Posterior vena cava (tissue), 2 donors: ENCODE measurements at places on chromosomes 5 and 9. TPM values are rescaled to one million over a fixed set of nuclear protein-coding genes. Genes with fewer than 3 reads are reported as not detected.

Gene CCNO
- 0.24 TPM for total RNA-seq

DNA sequence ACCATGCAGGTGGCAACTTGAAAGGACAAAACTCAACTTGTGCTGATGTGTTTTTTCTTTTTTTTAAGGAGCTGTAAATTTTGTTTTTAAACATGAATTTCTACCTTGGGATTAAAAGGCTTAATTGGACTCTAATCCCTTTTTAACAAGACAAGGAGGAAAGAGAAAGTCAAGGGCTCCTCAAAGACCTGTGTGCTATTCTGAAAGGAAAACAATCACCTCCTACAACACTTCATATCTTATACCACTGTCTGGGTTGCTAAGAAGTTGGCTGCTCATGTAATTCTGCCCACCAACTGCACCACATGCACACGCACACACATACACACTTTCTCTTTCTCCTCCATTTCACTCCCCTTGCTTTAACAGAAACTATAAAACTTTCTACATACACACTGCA is 78.6 kb downstream of the SH3RF2 start:
- DNase-seq = no peak

GRCh38 chr9:98795970-98796363 is 388 bp downstream of the ANKS6 start:
- peak; percentile 86 for DNase-seq

GRCh38 chr5:145521523-145521922 is 313.6 kb downstream of the PRELID2 start:
- no peak for DNase-seq

DNA sequence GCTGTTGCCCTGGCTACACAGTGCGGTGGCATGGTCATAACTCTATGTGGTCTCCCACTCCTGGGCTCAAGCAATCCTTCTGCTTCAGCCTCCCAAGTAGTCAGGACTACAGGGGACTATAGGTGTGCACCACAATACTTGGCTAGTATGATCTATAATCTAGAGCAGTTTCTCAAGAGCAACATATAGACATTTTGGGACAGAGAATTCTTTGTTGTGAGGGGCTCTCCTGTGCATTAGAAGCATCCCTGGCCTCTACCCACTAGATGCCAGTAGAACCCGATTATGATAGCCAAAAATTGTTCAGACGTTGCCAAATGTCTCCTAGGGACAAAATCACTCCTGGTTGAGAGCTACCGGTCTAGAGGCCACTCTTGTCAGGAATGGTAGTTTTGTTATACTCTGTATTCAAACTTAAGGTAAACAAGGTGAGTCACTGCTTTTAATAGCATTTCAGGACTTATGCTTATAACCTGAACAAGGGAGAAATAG is 7.2 kb downstream of the ANKHD1 start:
- DNase-seq = no peak

Gene RUSC2
- 64.2 TPM for total RNA-seq

- DNase-seq = peak; percentile 36
These were observed 84.3 kb upstream of the OTULINL start for GRCh38 chr5:14497311-14497710.

DNA sequence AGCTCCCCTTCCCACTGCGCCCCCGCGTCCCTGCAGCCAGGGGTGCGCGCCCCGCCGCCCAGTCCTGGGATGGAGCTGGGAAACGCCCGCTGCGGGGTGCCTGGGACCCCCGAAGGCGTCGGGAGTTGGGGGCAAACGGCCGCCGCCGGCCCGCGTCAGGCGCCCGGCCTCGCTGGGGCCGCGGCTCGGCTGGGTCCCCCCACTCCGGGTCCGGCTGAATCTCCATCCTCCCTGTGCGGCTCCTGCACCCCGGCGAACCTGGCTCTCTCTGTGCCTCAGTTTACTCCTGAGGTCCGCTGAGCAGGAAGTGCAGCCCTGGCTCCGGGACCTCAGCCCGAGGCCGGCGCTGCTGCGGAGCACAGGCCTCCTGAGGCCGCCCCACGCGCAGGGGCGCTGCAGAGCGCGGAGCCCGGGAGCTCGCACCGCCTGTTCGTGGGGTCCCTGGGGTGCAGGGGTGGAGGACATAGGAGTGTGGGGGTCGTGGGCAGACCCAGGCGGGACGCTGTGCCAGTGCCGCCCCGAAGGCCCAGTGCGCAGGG is 13.9 kb upstream of the TMEM250 start:
- DNase-seq = no peak

DNA sequence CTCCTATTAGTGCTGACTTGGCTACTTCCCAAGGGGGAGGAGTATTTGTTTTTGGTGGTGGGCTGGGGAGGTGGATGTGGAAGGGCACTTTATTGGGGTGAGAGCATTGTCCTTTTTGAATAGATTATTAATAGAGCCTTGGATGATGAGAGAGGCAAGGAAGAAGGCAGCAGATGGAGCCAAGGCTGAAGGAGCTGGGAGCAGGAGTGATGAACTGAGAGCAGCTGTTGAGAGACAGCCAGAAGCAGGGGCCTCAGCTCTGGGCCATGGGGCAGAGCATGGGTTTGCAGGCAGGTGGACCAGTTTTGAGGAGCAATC is 29.6 kb downstream of the RGS3 start:
- DNase-seq = no peak

- no peak for DNase-seq
These were observed 136.5 kb downstream of the CDK5RAP2 start for GRCh38 chr9:120443489-120443888.

DNA sequence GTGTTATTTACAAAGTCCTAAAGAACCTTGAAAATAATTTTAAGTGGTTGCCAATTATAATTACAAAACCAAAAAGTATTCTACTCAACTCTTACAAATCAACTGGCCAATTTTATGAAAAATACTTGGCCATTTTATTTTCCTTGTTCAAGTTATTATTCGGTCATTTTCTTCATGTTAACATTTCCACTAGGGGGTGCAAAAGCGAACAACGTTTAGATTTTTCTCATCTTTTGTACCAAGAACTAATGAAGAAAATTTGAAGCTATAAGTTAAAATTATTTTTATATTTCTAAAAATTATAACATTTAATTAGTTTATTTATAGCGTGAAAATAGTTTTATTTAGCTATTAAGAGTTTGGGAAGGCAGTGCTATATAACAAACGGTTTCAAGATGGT is 1453.3 kb downstream of the MAT2B start:
- DNase-seq = no peak

- DNase-seq = no peak
These were observed 31.9 kb downstream of the FAM240B start for GRCh38 chr9:38687992-38688391.

Gene SLC6A7
- 0.19 TPM for total RNA-seq

Gene FAM78A
- total RNA-seq = 4.1 TPM

Gene MOB3B
- total RNA-seq = 4.0 TPM

Gene OBP2B
- not detected for total RNA-seq

Gene PCDHGB2
- 5.2 TPM for total RNA-seq

DNA sequence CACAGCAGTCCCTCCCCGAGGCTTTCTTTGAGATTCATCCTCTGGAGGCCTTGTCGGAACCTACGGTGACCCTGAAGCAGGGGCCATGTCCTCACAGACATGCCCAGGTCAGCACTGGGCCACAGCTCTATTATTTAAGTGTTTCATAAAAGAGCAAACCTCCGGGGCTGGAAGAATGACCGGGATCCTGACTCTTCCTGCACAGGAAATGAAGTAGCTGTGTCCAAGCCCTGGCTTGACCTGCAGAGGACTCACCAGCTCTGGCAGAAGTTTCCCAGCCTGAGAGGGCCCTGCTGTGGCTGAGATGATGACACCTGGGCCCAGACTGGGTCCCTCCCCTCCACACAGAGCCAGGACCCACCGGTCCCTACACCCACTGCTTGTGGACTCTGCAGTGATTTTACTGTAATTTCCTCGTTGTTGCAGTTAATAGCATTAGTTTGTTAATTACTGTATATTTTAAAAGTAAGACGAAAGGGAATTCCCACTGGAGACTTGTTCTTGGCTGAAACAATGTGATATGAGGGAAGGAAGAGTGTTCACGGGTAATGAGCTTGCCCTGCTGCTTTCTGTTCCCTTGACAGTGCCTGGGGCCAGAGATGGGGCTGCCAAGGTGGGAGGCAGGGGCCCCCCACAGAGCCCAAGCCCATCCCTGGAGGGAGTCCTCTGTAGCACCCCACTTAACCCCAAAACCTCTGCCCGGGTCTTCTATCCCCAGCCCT is 72.2 kb downstream of the PCDH1 start:
- no peak for DNase-seq

- DNase-seq = no peak
These were observed 17.0 kb upstream of the SELENOP start for GRCh38 chr5:42828671-42829070.

GRCh38 chr9:71774920-71775319 is 6.6 kb upstream of the CEMIP2 start:
- DNase-seq = no peak

Gene HINT1
- total RNA-seq = 156 TPM

GRCh38 chr5:135569755-135570452 is 8.9 kb downstream of the CXCL14 start:
- peak; percentile 56 for DNase-seq

DNA sequence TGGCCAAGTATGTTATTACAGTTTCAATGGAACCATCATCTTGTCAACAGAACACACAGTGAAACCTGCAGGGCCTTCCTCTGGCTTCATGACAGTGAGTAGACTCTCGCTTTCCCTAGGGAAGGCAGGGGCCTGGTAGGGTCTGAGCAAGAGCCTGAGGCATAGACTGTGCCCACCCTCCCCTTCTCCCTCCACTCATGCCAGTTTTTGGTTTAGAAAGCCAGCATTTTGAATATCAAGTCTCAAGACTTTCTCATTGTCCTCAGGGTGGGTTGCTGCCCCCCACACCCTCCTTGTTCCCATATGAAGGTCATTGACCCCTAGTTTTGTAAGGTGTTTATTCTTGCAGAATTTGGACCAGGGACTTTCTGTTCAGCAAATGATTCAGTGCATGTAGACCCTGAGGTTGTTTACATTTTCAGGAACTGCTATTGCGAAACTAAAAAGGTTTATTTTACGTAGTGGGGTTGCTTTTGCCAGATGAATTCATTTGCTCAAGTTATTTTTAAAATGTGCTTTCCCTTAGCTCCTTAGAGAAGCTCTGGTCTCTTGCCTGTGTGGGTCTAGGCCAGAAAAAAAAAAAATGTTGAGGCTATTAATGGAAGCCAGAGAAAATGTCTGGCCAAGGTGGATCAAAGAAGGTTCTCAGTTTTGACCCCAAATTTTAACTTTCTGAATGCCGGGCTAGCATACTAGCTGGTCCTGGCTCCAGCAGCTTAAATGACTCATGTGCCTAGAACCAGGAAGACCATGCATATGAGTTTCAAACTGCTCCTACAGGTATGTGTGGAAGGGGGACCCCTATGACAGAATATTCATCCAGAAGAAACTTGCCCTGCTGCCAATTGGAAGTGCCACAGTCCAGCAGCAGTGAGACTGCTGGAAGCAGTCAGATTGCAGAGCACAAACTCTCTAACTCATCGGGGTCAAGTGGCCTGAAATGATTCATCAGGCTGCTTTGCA is 10.1 kb upstream of the MOB3B start:
- DNase-seq = no peak

Gene IFNB1
- total RNA-seq = not detected

DNA sequence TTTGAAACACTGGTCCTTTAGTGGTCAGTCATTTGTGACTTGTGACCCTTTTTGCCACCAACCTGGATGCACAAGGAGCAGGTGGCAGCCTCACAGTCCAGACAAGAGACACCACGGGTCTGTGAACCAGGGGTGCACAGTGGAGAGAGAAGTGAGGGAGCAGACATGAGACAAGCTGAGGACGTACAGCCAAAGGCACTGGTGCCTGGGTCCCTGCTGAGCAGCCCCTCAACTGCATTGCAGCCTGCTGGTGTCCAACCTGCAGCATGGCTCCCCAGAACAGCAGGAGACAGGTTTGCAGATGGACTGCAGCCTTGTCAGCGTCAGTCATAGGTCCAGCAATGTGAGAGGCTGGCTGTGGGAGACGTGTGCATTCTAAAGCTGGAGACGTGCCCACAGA is 124.2 kb upstream of the FSTL4 start:
- no peak for DNase-seq

Gene PCDHA13
- total RNA-seq = 0.05 TPM

- DNase-seq = no peak
These were observed 5.3 kb upstream of the RNF145 start for GRCh38 chr5:159214486-159215271.

GRCh38 chr5:37717613-37718431 is 122.0 kb downstream of the GDNF start:
- no peak for DNase-seq

Gene PCDHGA7
- 4.0 TPM for total RNA-seq

DNA sequence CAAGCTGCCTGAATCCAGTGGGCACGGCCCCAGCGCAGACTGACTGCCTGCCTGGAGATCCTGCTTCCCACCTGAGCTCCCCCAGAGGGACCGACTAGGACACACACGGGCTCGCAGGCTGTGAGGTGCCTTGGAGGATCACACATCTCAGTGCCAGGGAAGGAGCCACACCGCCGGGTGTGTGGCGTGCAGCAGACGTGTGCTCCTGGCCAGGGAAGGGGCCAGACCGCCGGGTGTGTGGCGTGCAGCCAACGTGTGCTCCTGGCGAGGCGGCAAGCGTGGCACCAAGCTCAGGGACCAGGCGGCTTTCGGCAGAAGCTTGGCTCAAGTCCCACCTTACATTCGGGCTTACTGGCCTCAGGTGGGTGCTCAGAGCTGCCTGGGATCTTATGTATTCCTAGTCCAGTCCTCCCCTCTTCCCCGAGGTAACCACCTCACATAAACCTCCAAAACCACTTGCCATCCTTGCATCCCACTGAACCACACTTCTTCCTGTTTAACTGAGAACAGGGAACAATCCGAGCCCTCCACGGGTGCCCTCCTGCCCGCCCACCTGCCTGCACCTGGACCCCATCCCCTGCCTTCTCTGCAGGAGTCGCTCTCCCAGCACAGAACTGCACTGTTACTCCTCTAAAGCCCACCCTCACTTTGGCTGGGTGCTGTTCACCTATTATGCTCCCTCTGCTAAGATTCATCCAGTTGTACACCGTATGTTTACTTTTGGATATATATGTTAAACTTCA is 22.4 kb upstream of the MRNIP start:
- peak; percentile 53 for DNase-seq

- DNase-seq = no peak
These were observed 617.4 kb upstream of the CDH10 start for GRCh38 chr5:25262221-25262620.

DNA sequence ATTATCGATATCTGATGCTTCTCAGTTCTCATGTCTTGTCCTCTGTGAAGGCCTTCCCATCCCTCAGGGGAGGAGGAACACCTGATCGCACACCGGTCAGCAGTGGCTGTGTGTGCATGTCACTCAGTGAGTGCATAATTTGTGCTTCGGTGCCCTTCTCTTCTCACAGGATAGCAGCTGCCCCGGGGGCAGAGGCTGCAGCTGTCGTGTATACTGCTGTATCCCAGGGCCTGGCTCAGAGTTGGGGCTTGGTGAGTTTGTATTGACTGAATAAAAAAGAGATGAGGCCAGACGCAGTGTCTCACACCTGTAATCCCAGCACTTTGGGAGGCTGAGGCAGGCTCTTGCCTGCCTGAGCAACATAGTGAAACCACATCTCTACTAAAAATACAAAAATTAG is 49.7 kb upstream of the NCS1 start:
- no peak for DNase-seq

GRCh38 chr9:122329597-122329996 is 41.2 kb upstream of the PTGS1 start:
- no peak for DNase-seq

Gene PCDHGA10
- 5.7 TPM for total RNA-seq
